H1 (cell line): ENCODE measurements at places on chromosomes 4 and X. TPM values are rescaled to one million over a fixed set of nuclear protein-coding genes. Genes with fewer than 3 reads are reported as not detected.

GRCh38 chrX:138765051-138765450 is 53.5 kb upstream of the FGF13 start:
- H3K27ac ChIP-seq, result no peak overlapping the region
- no peak overlapping the region for H3K4me3 ChIP-seq
- H3K36me3 ChIP-seq, result no peaks in the 10 kb centered on the region
- no peaks in the 10 kb centered on the region for H3K27me3 ChIP-seq
- DNase-seq, result no peak
- no peaks in the 10 kb centered on the region for H3K4me1 ChIP-seq

- H3K4me1 ChIP-seq, result peaks cover 8% of the 10 kb centered on the region
- peak overlapping the region; percentile 67 for H3K27ac ChIP-seq
- no peak for DNase-seq
- no peaks in the 10 kb centered on the region for H3K27me3 ChIP-seq
- H3K4me3 ChIP-seq, result no peak overlapping the region; the same call in 1 of the 2 replicates
These were observed 116.0 kb downstream of the SOWAHB start for GRCh38 chr4:76781698-76782595.

OPRPN gene
- not detected in 2 replicates for total RNA-seq

RNF150 gene
- 4.8 and 6.3 TPM in 2 replicates for total RNA-seq

DNA sequence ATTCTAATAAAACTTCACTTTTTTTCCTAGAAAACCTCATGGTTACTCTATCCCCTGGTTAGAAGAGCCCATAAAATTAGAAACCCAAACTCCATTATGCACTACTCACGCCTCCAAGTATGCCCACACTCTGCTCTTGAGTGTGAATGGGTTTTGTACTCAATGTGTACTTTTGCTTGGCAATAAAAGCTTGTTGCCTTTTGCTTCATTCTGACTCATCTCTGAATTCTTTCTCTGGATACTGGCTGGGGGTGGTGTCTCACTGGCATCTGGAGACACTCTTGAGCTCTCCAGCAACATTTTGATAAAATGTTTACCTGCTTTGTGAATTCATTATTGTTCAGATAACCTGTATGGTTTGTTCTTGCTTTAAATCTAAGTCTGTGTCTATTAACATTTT is 963.3 kb downstream of the TRAM1L1 start:
- H3K27ac ChIP-seq, result no peak overlapping the region
- no peak for DNase-seq
- H3K27me3 ChIP-seq, result no peaks in the 10 kb centered on the region
- peaks cover 2% of the 10 kb centered on the region; the same call in 1 of the 2 replicates for H3K4me1 ChIP-seq
- no peak overlapping the region for H3K4me3 ChIP-seq

DNA sequence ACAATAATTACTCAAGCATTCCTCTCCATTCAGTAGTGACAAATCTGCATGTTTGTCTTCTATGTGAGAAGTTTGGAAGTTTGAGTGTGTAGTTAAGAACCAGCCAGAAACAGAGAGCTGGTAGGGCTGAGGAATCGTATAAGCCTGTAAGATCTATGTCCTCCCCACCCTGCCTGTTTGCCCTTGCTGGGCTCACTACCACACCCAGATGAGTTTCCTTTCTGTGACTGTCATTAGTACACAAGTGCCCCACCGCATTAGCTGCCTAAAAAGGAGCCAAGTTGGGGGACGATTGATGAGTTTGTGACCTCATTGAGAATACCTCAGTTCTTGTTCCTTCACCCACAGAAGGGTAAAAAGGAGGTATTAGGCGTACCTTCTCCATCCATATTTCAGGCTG is 28.3 kb downstream of the DOCK11 start:
- H3K27me3 ChIP-seq, result no peaks in the 10 kb centered on the region
- H3K4me1 ChIP-seq, result no peaks in the 10 kb centered on the region
- H3K4me3 ChIP-seq, result no peak overlapping the region
- H3K36me3 ChIP-seq, result no peaks in the 10 kb centered on the region

ESX1 gene
- total RNA-seq, result not detected in 2 replicates

- H3K4me3 ChIP-seq, result no peak overlapping the region
- H3K27ac ChIP-seq, result no peak overlapping the region
- H3K36me3 ChIP-seq, result no peaks in the 10 kb centered on the region
- no peaks in the 10 kb centered on the region for H3K27me3 ChIP-seq
- no peaks in the 10 kb centered on the region for H3K4me1 ChIP-seq
These were observed 69.8 kb downstream of the IGSF1 start for GRCh38 chrX:131219271-131219670.

- H3K4me3 ChIP-seq, result no peak overlapping the region
- no peak for DNase-seq
- H3K27me3 ChIP-seq, result no peaks in the 10 kb centered on the region
- no peaks in the 10 kb centered on the region for H3K36me3 ChIP-seq
These were observed 44.5 kb upstream of the IL1RAPL1 start for GRCh38 chrX:28542791-28543190.

GRCh38 chr4:25437926-25438325 is 60.9 kb downstream of the ANAPC4 start:
- H3K4me1 ChIP-seq, result no peaks in the 10 kb centered on the region; the same call in 1 of the 2 replicates
- H3K4me3 ChIP-seq, result no peak overlapping the region
- no peak for DNase-seq
- H3K27me3 ChIP-seq, result no peaks in the 10 kb centered on the region

DNA sequence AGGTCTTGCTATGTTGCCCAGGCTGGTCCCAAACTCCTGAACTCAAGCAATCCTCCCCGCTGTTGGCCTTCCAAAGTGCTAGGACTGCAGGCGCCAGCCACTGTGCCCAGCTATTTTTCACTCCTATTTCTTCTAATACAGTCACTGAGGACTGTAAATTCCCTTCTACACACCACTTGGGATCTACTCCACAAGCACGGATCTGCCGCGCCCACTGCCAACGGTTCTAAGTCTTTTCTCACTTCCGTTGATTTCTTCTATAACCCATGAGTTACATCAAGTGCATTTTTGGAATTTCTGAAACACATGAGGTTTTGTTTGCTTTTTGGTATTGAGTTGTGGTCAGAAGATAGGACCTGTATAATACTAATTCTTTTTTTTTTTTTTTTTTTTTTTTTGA is 48.6 kb downstream of the FAM53A start:
- no peak overlapping the region for H3K4me3 ChIP-seq
- no peak for DNase-seq
- H3K27ac ChIP-seq, result no peak overlapping the region
- no peaks in the 10 kb centered on the region for H3K36me3 ChIP-seq

DNA sequence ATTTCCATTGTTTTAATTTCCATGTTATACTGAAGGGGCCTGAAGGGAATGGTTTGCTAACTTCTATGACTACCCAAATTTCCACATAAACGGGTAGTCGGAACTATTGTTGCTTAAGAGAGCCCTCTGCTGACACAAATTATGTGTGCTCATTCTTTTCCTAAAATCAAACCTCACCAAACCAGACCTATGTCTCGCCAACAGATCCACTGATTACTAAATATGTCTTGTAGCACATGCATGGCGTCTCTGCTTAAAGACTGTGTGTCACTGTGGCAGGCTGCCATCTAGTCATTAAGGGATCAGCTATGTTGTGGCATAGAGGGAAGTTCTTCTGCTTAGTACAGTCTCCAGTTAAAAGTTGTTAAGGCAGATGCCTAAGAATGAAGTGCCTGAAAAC is 25.1 kb downstream of the PIR start:
- H3K27ac ChIP-seq, result no peak overlapping the region
- no peaks in the 10 kb centered on the region for H3K27me3 ChIP-seq
- no peaks in the 10 kb centered on the region for H3K36me3 ChIP-seq
- no peaks in the 10 kb centered on the region for H3K4me1 ChIP-seq
- H3K4me3 ChIP-seq, result no peak overlapping the region

DNA sequence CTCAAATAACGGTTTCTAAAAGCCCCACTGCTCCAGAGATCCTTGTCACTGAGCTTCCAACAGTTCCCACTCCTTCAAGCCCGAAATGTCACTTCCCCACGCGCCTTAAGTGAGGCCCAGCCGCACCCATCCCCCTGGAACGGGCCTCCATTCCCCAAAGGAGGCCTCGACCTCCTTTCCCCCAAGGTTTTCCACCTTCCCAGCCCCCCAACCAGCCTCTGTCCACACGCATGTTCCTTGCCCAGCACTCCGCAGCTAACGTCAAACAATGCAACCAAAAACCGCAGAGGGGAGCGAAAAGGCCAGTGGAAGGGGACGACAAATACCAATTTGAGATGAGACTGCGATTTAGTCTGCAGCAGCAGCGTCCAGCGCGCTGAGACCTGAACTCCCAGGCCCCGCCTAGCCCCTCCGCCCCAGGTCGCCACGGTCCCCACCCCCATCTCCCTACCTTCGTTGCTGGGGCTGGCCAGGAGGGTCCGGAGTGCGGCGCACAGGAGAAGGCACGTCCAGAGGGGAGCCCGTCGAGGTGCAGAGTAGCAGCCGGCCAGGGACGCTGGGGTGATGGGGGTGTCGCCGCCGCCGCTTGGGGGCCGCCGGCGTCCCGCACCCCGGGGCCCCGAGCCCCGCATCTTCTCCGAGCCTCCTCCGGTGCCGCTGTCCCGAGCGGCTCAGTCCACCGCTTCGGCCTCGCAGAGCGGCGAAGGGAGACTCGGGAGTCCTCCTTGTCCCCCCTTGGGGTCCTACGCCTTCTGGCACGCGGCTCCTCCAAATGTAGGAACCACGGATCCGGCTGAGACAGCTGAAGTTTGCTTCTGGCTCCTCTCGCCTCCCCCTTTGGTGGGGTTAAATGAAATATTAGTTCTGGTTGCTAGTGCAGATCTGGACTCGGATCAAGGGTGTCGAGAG is 924 bp downstream of the EPHA5 start:
- no peak for DNase-seq
- H3K36me3 ChIP-seq, result no peaks in the 10 kb centered on the region
- H3K4me3 ChIP-seq, result peak overlapping the region; percentile 24
- no peak overlapping the region for H3K27ac ChIP-seq
- H3K27me3 ChIP-seq, result peaks cover 56% of the 10 kb centered on the region
- H3K4me1 ChIP-seq, result peaks cover 6% of the 10 kb centered on the region

SHROOM2 gene
- total RNA-seq, result 14.1 and 14.2 TPM in 2 replicates

CTAG1B gene
- not detected in 2 replicates for total RNA-seq

DNA sequence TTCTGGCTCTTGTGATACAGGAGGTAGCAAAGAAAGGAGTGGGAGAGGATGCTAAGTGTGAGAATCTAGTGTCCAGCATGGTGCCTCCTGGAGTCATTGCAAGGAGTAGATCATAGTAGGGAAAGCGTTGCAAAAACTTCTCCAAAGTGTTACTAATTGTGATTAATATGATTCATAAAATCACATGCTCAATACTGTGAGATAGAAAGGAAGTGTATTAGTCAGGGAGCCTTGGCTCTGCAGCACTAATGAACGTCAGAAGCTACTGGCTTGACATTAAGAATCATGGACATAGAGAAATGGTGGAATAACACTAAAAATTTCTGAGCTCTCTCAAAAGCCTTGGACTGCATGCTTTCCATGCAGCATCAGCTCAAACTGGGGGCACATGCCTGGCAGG is 299.1 kb downstream of the EVC2 start:
- H3K4me3 ChIP-seq, result no peak overlapping the region
- H3K4me1 ChIP-seq, result no peaks in the 10 kb centered on the region
- H3K27me3 ChIP-seq, result no peaks in the 10 kb centered on the region
- H3K36me3 ChIP-seq, result no peaks in the 10 kb centered on the region

GRCh38 chr4:58192217-58192616 is 1082.0 kb upstream of the IGFBP7 start:
- no peak overlapping the region for H3K27ac ChIP-seq
- H3K27me3 ChIP-seq, result no peaks in the 10 kb centered on the region
- H3K36me3 ChIP-seq, result no peaks in the 10 kb centered on the region
- DNase-seq, result no peak
- H3K4me3 ChIP-seq, result no peak overlapping the region

GYG2 gene
- total RNA-seq, result 65.3 and 65.4 TPM in 2 replicates

ZDHHC15 gene
- total RNA-seq, result 2.8 and 3.5 TPM in 2 replicates

- H3K4me3 ChIP-seq, result no peak overlapping the region
- H3K27ac ChIP-seq, result no peak overlapping the region
- DNase-seq, result no peak
- peaks cover 3% of the 10 kb centered on the region; the same call in 1 of the 2 replicates for H3K4me1 ChIP-seq
These were observed 79.1 kb downstream of the ELOVL6 start for GRCh38 chr4:110119337-110119736.

DNA sequence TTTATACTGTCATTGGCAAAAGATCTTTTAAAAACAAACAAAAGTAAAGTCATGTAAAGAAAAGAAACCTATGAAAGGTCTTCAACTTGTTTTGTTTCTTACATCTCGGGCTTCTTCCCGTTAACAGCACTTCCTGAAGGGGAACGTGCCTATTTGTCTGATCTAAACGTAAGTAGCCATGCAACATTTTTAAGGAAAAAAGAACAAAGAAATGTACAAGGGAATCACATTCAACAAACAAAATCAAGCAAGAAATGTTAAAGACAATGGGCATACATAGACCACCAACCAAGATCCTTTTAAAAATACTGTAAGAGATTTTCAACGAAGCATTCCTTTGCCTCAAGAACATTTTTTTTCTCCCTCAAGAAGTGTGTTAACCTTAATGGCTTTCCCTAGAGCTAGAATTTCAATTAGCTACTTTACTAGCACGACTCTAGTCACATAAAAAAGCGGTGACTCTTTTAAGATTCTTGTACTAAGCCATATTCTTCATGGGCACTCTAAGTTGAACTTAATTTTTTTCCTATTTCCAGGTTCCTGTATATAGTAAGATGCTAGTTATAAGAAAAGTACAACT is 112.0 kb upstream of the TTC29 start:
- no peaks in the 10 kb centered on the region for H3K27me3 ChIP-seq
- no peaks in the 10 kb centered on the region for H3K36me3 ChIP-seq
- no peaks in the 10 kb centered on the region for H3K4me1 ChIP-seq
- H3K27ac ChIP-seq, result no peak overlapping the region
- no peak overlapping the region for H3K4me3 ChIP-seq

DNA sequence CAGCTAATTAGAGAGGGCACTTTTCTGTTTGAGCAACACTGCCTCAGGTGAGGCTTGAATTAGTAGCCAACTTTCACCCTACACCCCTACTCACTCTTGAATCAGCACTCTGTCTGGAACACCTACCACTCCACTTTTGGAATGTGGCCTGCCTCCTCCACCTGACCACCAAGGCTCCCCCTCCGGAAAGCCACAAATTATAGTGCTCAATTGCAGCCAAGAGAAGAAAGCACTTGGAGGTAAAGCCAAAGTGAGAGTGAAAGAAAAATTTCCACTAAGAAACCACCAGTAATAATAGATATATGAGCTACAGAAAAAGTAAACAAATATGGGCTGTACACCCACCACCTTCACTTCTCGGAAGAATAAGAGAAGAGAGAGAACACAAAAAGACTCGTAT is 41.1 kb downstream of the PPP3CA start:
- peaks cover 14% of the 10 kb centered on the region for H3K4me1 ChIP-seq
- no peak for DNase-seq
- H3K4me3 ChIP-seq, result no peak overlapping the region
- no peaks in the 10 kb centered on the region for H3K27me3 ChIP-seq

GAGE12G gene
- not detected in 2 replicates for total RNA-seq

DAPP1 gene
- not detected in 2 replicates for total RNA-seq

- no peaks in the 10 kb centered on the region for H3K4me1 ChIP-seq
- no peak for DNase-seq
- no peaks in the 10 kb centered on the region for H3K27me3 ChIP-seq
- H3K4me3 ChIP-seq, result no peak overlapping the region
- no peak overlapping the region for H3K27ac ChIP-seq
These were observed 39.1 kb downstream of the SUPT20HL1 start for GRCh38 chrX:24399550-24399949.

GRCh38 chr4:93835929-93836328 is 7.4 kb downstream of the ATOH1 start:
- peaks cover 55% of the 10 kb centered on the region for H3K27me3 ChIP-seq
- H3K27ac ChIP-seq, result no peak overlapping the region
- DNase-seq, result no peak
- no peaks in the 10 kb centered on the region for H3K36me3 ChIP-seq
